ENCODE measurements at places on chromosomes 5 and 9.

- H3K4me1 ChIP-seq: no peaks in the 10 kb centered on the region
- H3K27ac ChIP-seq: no peak overlapping the region
- H3K27me3 ChIP-seq: no peaks in the 10 kb centered on the region
- DNase-seq: no peak
Observed at GRCh38 chr9:15576350-15577050, 23.7 kb downstream of the CCDC171 start.

GRCh38 chr5:138743484-138743883 is 9.7 kb upstream of the CTNNA1 start:
- H3K36me3 ChIP-seq: no peaks in the 10 kb centered on the region
- peaks cover 32% of the 10 kb centered on the region for H3K4me1 ChIP-seq
- H3K27me3 ChIP-seq: peaks cover 3% of the 10 kb centered on the region
- H3K27ac ChIP-seq: no peak overlapping the region
- H3K4me3 ChIP-seq: no peak overlapping the region
- no peak for DNase-seq

GRCh38 chr5:178765753-178766300 is 35.4 kb upstream of the ZNF354A start:
- H3K4me1 ChIP-seq: no peaks in the 10 kb centered on the region
- no peak for DNase-seq
- H3K27ac ChIP-seq: no peak overlapping the region
- H3K36me3 ChIP-seq: no peaks in the 10 kb centered on the region
- no peaks in the 10 kb centered on the region for H3K27me3 ChIP-seq

- no peak overlapping the region for H3K27ac ChIP-seq
- no peak overlapping the region for H3K4me3 ChIP-seq
- peaks cover 7% of the 10 kb centered on the region for H3K27me3 ChIP-seq
- no peaks in the 10 kb centered on the region for H3K36me3 ChIP-seq
Observed at GRCh38 chr9:72263572-72263971, 101.4 kb downstream of the ZFAND5 start.

GRCh38 chr9:114592356-114592755 is 4.8 kb downstream of the ATP6V1G1 start:
- peak overlapping the region; percentile 64 for H3K4me3 ChIP-seq
- no peaks in the 10 kb centered on the region for H3K27me3 ChIP-seq
- H3K27ac ChIP-seq: peak overlapping the region; percentile 92
- peaks cover 57% of the 10 kb centered on the region for H3K4me1 ChIP-seq
- peak; percentile 75 for DNase-seq
- peaks cover 73% of the 10 kb centered on the region for H3K36me3 ChIP-seq

GRCh38 chr9:24051587-24051986 is 225.5 kb upstream of the ELAVL2 start:
- no peaks in the 10 kb centered on the region for H3K4me1 ChIP-seq
- H3K27ac ChIP-seq: no peak overlapping the region
- no peaks in the 10 kb centered on the region for H3K36me3 ChIP-seq
- no peak overlapping the region for H3K4me3 ChIP-seq
- DNase-seq: no peak

DNA sequence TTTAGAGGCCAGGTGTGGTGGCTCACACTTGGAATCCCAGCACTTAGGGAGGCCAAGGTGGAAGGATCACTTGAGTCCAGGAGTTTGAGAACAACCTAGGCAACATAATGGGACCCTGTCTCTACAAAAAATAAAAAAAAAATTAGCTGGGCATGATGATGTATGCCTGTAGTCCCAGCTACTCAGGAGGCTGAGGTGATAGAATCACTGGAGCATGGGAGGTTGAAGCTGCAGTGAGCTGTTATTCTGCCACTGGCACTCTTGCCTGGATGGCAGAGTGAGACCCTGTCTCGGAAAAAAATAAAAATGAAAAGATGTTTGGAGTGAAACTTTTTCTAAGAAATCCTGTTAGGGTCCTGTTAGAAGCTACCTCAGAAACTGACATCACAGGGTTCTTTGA is 24.2 kb downstream of the OCLN start:
- no peaks in the 10 kb centered on the region for H3K36me3 ChIP-seq
- no peaks in the 10 kb centered on the region for H3K4me1 ChIP-seq
- no peak overlapping the region for H3K27ac ChIP-seq
- peaks cover 7% of the 10 kb centered on the region for H3K27me3 ChIP-seq

DNA sequence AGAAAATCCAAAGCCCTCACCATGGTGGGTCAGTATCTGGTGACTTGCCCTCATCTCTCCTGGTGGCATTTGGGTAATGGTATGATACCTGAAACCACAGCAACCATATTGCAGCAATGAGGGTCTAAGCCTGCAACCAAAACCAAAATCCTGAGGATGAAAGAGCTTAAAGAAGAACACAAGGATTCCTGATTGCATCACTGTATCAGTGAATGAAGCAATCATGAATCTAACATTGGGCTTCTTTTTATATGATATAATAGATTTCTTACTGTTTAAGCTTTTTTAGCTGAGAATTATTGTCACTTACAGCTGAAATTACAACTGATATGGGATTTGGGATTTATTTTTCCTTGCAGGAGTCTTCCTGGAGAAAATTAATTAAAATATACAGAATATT is 269.9 kb downstream of the MEF2C start:
- no peak overlapping the region for H3K27ac ChIP-seq
- no peak for DNase-seq
- H3K36me3 ChIP-seq: no peaks in the 10 kb centered on the region
- H3K27me3 ChIP-seq: peaks cover 3% of the 10 kb centered on the region

DNA sequence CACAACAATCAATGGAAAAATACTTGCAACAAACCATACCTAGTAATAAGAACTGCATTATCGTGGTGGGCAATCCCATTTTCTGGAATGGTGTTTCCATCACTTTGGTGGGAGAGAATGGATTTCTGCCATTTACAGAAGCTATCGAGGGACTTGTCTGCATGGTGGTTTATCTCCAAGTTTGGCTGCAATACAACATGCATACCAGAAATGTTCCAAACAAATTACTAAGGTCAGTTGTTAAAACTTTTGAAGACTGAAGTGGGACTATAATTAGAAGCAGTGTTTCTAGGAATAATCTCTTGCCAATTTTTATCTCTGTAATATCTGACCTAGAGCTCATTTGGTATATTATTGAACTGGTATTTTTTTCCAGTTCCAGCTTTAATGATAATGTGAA is 30.3 kb downstream of the ADAMTS6 start:
- H3K4me1 ChIP-seq: no peaks in the 10 kb centered on the region
- no peak overlapping the region for H3K27ac ChIP-seq
- DNase-seq: no peak
- no peak overlapping the region for H3K4me3 ChIP-seq
- no peaks in the 10 kb centered on the region for H3K36me3 ChIP-seq

- peak overlapping the region; percentile 36 for H3K27ac ChIP-seq
- no peaks in the 10 kb centered on the region for H3K27me3 ChIP-seq
- H3K4me3 ChIP-seq: no peak overlapping the region
- DNase-seq: no peak
Observed at GRCh38 chr5:6260846-6261245, 117.5 kb downstream of the MED10 start.

- DNase-seq: no peak
- no peak overlapping the region for H3K27ac ChIP-seq
- no peak overlapping the region for H3K4me3 ChIP-seq
- peaks cover 19% of the 10 kb centered on the region for H3K27me3 ChIP-seq
Observed at GRCh38 chr9:16864649-16865434, 5.6 kb downstream of the BNC2 start.
